ENCODE measurements at places on chromosomes 1 and 21. TPM values are rescaled to one million over a fixed set of nuclear protein-coding genes. Genes with fewer than 3 reads are reported as not detected.

Gene PBXIP1
- total RNA-seq, result 90.7 TPM

Gene A3GALT2
- 0.09 TPM for total RNA-seq

Gene NTNG1
- 0.18 TPM for total RNA-seq

Gene PLA2G4A
- total RNA-seq, result 4.1 TPM

Gene NTMT2
- total RNA-seq, result not detected

Gene PCAT6
- total RNA-seq, result not detected

Gene ARHGEF16
- 0.09 TPM for total RNA-seq

Gene FAM229A
- 1.6 TPM for total RNA-seq

Gene SMG7
- total RNA-seq, result 27.6 TPM

Gene WNT9A
- 1.3 TPM for total RNA-seq

Gene ST3GAL3
- total RNA-seq, result 14.3 TPM

Gene HSD3B1
- total RNA-seq, result not detected

Gene C1QB
- total RNA-seq, result not detected

Gene BSDC1
- 41.4 TPM for total RNA-seq

Gene CAMSAP2
- 27.4 TPM for total RNA-seq

Gene DYNLT5
- 0.94 TPM for total RNA-seq

Gene MYOG
- total RNA-seq, result not detected

Gene MPZ
- total RNA-seq, result 0.54 TPM

Gene RNF223
- total RNA-seq, result not detected

Gene CXADR
- total RNA-seq, result 14.7 TPM

Gene LRRC3
- 1.2 TPM for total RNA-seq

Gene SLC5A9
- not detected for total RNA-seq
